GOT3 (cell line): ENCODE measurements at places on chromosomes 1 and 21.

GRCh38 chr1:58331156-58331555 lies 215.4 kb downstream of the OMA1 start:
- no peak for DNase-seq

DNA sequence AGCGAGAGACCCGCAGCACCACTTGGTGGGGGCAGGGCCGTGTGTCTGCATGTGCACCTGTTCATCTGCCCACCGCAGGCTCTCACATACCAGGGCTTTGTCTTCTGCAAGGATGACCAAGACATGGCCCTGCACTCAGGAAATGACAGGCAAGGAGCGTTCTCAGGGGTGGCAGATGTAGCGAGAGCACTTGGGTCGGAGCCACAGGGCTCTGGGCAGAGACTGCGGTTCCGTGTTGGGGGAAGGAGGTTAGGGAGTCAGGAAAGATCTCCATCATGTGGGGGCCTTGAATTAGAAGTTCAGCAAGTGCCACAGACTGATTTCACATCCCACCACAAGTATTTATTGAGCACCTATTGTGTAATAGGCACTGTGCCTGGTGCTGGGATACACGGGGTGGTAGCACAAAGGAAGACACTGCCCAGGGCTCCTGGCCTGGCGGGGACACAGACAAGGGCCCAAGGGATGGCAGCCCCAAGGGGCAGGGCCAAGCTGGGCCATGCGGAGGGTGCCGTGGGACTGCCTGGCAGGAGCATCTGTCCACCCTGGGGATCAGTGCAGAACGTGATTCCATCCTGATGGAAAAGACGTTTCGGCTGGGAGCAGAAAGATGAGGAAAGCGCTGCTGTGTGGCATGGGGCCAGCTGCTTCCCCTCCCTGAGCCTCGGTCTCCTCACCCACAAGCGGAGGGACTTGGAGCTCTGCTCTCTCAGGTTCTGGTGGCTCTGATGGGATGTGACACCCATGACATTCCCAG lies 11.4 kb upstream of the SPSB1 start:
- DNase-seq: no peak

DNA sequence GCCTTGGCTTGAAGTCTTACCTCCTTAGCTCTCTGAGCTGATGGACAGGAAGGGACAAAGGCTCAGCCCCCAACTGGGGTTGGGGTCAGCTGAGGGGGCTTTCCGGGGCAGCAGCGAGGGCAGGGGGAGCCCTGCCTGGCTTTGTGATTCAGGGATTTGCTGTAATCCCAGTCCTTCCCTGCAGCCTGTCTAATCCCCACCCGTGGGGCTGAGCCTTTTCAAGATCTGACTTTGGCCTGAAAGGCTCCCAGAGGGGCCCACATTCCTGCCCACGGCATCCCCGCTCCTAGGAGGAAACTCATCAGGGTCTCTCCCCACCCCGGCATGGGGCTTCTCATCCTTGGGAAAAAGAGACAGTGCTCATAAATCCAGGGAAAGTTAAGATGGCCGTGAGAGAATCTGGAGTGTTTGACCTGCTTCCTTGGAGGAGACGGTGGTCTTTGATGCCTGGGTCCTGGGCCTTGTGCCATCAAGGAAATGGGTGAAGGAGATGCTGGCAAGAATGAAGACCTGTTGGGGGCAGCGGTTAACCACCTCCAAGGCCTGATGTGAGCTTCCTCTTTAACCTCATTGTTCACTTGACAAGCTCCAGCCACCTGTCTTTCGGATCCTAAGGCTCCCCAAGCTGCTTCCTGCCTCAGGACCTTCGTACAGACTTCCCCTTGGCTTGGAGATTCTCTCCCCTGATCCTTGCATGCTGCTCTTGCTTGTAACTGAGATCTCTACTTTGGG lies 83.1 kb upstream of the WNT4 start:
- no peak for DNase-seq

DNA sequence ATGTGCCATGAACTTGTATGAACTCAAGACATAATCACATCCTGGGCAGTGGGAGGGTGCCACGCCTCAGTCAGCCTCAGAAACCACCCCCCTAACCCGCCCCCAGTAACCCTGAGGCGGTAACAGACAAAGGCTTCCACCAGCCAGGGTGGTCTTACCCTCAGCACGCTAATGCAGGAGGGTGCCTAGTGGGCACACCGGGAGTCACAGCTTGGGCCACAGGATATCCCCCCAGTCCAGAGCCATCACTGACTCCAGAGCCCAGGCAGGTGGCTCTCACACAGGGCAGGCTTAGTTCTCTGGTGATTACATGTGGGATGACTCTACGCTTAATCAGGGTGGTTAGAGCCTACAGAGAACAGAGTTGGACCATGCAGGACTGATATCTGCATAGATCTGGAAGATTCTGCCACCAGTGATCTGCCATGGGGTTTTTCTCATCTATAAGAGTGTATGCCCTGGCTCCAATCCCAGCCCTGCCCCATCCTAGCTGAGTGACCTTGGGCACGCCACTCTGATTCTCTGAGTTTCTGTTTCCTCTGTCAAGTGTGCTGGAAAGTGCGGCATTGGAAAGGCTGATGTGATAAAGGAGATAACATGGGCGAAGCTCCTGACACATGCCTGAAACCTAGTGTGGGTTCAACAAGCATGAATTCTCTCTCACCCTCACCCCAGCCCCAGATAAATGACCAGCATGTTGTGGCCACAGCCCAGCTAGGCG lies 27.3 kb downstream of the OPTC start:
- no peak for DNase-seq

- no peak for DNase-seq
Measured at GRCh38 chr1:91523482-91523881, 22.8 kb downstream of the CDC7 start.

GRCh38 chr1:182128502-182128901 lies 67.0 kb upstream of the ZNF648 start:
- no peak for DNase-seq

GRCh38 chr1:94209425-94209824 lies 28.0 kb downstream of the ARHGAP29 start:
- no peak for DNase-seq

- DNase-seq: no peak
Measured at GRCh38 chr1:29469457-29469856, 233.1 kb downstream of the PTPRU start.

GRCh38 chr1:204814166-204814884 lies 56.3 kb upstream of the NFASC start:
- no peak for DNase-seq

DNA sequence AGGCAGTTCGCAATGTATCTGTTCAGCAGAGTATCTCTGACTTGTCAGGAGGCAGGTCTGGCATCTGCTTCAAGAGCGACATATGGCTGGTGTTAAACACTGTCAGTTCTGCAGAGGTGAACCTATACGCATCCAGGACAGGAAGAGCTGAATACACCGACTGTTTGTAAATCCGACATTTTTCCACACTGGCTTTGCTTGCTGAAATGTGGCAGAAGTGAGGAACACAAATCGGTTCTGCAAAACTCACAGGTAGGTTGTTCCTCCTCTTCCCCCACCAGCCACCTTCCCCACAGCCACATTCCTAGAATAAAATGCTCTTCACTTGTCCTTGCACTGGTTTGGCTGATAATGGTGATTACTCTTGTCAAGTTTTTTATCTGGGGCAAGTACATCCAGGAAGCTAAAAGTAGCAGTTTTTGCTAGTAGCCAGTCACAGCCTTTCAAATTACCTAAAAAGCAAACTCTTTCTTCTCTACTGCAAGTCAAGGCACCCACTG lies 289.2 kb downstream of the GRIK1 start:
- DNase-seq: no peak

DNA sequence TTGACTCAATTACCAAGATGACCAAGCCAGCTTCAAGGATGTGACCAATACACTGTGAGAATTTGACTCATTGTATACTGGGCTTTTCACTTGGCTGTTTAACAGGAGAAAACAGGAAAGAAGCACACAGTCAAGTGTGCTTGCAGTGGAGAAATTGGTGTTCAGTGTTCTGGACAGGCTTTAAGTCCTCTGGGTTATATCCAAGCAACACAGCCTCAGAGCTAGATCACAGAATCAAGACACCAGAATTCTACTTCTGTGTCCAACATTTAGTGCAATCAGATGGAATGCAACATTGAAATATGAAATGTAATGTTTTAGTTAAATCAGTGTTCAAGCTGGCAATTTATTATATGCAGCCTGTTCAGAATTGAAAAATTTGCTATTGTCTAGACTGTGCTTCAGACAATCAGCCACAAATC lies 694.4 kb downstream of the LTN1 start:
- no peak for DNase-seq

- DNase-seq: no peak
Measured at GRCh38 chr1:20442920-20443625, 42.9 kb downstream of the CAMK2N1 start.

GRCh38 chr21:40882192-40882915 lies 35.4 kb upstream of the DSCAM start:
- DNase-seq: no peak
